Activated naive CD8-positive, alpha-beta T cell treated with anti-CD3 and anti-CD28 coated beads for 36 hours (primary cell): ENCODE measurements at places on chromosomes 5 and 9.

DNA sequence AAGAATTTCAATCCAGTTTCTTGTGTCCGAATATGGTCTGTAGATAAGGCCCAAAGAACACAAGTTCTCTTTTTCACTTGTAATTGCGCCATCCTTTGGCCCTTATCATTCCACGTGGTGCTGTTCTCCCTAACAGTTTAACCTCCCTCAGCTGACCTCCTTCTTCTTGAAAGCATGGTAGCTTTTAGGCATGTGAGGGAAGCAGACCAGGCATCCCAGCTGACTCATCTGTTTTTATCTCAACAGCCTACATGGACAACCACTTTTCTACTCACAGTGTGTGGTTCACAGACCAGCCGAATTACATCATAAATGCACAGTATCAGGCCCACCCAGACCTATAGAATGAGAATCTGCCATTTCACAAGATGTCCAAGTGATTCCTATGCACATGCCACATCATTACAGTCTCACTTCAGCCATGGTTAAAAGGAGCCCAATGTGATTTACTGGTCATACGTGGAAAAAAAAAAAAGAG, 26.9 kb upstream of the PLIN2 start:
- no peak for DNase-seq

- no peak for DNase-seq
Observed at GRCh38 chr9:93007529-93008058, 50.9 kb upstream of the SUSD3 start.

GRCh38 chr5:82534986-82535385, 256.8 kb upstream of the RPS23 start:
- no peak for DNase-seq

DNA sequence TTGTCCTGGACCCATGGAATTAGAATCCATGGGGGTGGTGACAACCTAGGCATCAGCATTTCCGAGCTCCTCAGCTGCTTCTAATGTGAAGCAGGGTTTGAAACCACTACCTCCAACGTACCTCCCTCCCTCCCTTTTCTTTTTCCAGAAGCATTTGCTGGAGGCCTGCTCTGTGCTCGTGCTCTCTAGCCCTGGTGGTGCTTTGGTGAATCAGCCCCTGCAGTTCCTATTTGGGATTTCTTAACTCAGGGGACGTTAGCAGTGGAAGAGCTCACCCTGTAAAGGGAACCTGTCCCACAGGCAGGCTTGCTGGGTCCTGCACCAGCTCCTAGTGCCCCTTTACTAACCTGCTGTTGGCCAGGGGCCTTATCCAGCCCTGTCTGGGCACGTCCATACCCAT, 55.0 kb downstream of the NSG2 start:
- DNase-seq, result no peak

DNA sequence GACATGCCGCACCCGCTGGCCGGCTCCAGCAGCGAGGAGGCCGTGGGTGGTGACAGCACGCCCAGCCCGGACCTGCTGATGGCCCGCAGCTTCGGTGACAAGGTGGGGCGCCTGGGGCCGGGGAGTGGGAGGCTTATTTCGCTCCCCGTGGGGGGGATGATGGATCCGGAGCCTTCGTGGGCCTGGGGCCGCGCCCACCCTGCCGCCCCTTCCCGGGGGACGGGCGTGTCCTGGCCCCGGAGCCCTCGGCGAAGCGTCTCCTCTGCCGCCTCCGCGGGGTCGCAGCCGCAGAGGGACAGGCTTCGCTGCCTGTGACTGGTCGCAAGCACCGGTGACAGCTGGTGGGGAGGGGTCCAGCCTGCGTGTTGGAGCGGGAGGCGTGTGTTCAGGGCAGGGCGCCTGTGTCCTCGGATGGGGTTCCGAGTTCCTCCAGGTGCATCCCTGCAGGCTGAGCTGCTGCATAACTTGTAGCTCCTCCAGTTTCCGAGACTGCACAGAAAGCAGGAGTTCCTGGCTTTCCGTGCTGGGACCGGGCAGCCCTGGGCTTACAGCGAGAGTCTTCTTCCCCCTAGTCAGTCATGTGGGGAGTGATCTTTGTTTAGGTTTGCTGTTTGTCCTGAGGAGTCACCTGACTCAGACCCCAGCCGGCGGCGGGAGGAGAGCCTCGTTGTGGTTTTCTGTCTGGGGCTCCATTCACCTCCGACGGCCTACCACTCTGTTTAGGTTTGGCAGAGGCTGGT, 666 bp downstream of the SNX30 start:
- peak; percentile 56 for DNase-seq

GRCh38 chr9:119020284-119020683, 349.0 kb downstream of the BRINP1 start:
- no peak for DNase-seq

DNA sequence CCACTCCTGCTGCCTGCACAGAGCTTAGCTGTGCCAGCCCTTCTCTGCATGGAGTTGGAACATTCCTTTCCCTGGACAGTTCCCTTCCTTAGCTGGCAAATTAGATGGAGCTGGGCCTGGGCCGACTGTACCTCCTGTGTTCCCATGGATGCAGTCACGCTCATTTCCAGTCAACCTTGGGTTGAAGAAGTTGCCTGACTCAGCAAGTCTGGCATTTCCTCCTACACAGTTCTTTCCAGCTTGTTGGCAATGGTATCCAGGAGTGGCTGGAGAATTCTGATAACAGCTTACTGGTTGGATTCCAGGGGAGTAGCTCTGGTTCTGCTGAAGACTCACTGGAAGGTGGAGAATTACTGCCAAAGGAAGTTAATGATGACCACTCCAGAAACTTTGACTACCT, 9.2 kb upstream of the TAF1L start:
- DNase-seq, result no peak

- no peak for DNase-seq
Observed at GRCh38 chr5:31137676-31138075, 55.8 kb upstream of the CDH6 start.

DNA sequence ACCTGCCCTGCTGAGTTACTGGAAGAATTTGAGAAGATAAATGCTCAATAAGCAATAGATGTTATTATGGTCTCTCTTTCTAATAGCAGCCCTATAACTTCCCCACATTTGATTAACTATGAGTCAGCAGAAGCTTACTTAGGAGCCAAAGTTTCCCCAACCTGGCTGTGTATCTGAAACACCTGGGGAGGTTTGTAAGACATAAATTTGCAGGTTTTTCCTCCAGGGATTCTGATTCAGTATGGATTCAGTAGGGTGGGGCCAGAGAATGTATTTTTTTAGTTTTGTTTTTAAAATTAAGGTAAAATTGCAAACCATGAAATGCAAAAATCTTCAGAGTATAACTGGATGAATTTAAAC, 44.9 kb upstream of the GNPDA1 start:
- DNase-seq, result no peak

- no peak for DNase-seq
Observed at GRCh38 chr9:21715408-21715807, 87.0 kb upstream of the MTAP start.

- no peak for DNase-seq
Observed at GRCh38 chr9:77588271-77588937, 59.7 kb downstream of the GNA14 start.

- no peak for DNase-seq
Observed at GRCh38 chr9:10843151-10843550, 230.3 kb upstream of the PTPRD start.

GRCh38 chr5:21784487-21784886, 1068.7 kb downstream of the CDH12 start:
- DNase-seq, result no peak

DNA sequence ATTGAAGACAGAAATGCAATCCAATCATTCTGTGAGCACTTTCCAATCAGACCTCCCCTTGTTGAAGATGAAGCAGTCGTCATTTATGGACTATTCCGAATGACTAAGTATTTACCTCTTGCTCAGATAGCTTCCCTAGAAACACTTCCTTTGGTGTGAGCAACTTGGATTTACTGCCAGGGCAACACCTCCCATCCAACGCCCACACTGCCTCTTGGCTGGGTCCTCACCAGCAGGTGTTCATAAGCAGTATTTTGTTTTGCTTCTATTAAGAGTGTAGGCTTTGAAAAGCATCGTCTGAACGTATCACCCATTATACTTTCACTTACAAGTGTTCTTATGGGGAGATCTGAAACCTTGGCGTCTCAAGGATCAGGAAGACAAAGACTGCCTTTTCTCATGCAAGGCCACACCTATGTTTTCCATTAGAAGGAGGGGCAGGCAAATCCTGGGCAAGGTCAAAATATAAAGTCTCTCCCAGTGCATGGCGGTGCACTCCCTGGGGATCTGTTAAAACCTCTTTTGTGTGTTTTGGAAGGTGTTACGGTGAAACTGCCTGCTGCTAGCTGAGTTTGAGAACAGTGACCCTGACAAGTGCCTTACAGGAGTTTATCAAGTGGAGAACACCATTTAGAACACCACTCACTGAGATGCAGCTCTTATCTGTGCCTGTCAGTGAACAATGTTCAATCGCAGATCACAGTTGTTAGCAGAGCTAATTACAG, 10.6 kb upstream of the MARCHF3 start:
- DNase-seq, result no peak

- DNase-seq, result no peak
Observed at GRCh38 chr5:40381676-40382363, 297.9 kb upstream of the PTGER4 start.

DNA sequence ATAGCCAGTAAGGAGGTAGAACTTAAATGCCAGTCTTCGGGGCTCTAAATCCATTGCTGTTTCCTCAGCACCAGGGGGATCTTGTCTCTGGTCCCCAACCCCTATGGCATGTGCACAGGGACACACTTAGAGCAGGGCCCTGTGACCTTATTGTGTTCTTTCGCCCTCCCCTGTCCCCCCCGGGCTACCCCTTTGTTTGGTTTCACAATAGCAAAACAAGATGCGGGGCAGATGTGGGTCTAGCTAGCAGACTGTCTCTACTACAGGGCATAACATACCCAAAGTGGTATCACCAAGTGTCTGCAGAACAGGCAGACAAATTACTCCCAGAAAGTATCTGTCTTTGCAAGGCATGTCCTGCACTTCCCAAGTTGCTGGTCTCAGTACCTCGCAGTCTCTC, 2.1 kb downstream of the FBLL1 start:
- DNase-seq, result no peak

GRCh38 chr9:128634111-128634510, 22.5 kb downstream of the DYNC2I2 start:
- DNase-seq, result no peak

GRCh38 chr5:60504342-60504741, 195.6 kb downstream of the DEPDC1B start:
- DNase-seq, result no peak

DNA sequence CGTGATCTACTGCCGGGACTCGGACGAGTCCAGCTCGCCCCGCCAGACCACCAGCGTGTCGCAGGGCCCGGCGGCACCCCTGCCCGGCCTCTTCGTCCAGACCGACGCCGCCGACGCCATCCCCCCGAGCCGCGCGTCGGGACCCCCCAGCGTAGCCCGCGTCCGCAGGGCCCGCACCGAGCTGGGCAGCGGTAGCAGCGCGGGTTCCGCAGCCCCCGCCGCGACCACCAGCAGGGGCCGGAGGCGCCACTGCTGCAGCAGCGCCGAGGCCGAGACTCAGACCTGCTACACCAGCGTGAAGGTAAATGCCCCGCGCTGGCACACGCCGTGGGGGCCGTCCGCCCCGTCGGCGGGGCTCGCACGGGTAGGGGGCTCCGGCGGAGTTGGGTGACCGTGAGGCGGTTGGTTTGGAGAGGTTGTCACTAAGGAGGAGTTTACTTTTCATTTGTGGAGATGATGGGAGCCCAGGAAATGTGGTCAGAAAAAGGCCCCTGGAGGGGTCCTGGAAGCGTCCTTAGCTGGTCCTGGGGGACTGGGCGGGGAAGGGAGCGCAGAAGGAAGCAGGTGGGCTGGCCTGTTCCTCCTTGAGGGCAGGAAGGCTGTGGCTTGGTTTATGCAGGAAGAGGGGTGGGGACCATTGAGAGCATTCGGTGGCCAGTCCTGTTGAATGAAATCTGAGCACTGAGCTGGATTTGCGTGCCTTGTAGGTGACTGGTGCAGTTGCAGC, 647 bp downstream of the PDE8B start:
- no peak for DNase-seq

DNA sequence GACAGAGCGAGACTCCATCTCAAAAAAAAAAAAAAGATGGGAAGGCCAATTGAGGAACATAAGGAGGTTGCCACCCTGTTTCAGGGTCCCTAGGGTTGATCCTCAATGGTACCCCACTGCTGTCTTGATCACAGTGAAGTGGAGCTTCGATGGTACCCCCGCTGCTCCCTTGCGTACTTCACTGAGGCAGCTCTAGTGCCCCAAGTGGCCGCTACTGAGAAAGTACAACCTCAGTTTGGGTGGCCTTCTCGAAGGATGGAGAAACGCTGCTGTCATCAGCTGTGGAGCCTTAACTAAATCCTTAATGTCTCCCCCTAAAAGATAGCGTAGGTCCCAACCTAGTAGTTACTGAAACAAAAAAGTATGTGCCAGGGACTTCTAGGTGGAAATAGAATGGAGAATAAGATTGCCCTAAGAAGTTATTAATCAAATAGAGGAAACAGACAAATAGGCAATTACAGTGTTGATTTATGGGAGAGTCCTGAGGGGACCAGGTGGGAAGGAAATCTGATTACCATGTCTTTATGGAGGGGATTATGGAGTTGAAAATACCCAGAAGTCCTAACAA, 6.3 kb downstream of the TESK1 start:
- peak; percentile 49 for DNase-seq

DNA sequence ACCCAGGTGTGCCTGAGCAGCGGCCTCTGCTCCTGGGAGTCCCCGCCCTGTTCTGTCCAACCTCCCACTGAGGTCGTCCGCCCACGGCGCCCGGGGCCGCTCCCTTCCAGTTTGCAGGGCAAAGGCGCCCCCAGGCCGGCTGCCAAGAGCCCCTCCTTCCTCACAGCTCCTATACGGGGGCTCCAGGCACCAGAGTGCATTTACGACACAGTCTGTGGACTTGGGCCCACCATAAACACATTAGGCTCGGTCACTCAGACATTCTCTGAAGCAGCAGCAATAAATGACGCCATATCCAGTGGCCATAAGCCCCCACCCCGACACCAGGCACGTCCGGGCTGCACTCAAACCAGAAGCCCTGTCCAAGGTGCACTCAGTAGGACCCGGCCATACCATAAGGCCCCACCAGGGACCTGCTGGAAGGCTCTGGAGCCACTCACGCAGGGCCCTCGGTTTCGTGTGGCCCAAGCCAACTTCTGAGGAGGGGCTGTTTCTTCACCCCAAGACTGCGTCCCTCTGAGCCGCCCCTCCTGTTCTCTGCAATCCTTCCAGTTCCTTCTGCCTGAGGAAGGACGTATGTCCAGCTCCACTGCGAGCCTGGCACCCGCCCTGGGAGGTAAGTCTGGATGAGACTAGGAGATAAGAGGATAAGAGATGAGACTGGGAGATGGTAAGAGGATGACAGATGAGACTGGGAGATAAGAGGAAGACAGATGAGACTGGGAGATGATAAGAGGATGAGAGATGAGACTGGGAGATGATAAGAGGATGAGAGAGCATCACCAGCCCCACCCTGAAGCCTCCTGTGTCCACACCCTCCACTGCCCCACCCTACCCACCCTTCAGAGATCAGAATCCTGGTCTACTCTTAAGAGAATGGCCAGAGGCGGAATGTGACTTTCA, 26.7 kb downstream of the SLC6A18 start:
- DNase-seq, result no peak

GRCh38 chr5:23014825-23015224, 161.7 kb upstream of the CDH12 start:
- no peak for DNase-seq

GRCh38 chr9:35407846-35408245, 82.1 kb upstream of the RUSC2 start:
- no peak for DNase-seq

- DNase-seq, result no peak
Observed at GRCh38 chr5:151755383-151755782, 3.0 kb downstream of the ATOX1 start.

GRCh38 chr5:1201327-1202025, at the start of gene SLC6A19:
Gene SLC6A19, plus strand, starts transcription at chr5:1201595. Its CDS starts 56 bp downstream, at chr5:1201651.
- DNase-seq, result no peak

- DNase-seq, result no peak
Observed at GRCh38 chr9:97237311-97237786, 70.1 kb upstream of the CCDC180 start.
